ENCODE measurements at places on chromosomes 5 and 9.

DNA sequence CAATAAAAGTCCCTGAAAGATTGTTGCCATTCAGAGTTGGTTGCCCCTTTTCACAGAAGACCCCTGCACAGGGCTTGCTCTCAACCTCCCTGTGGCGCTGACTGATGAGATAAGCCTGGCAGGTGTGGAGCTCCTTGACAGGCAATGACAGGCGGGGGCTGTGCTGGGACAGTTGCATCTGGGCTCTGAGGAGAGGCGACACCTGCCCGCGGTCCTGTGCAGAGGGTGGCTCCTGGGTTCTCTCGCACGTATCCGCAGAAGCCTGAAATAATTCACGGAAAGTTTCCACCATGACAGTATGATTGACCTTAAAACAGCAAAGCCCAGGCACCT, 19.8 kb upstream of the EXOC3 start:
- no peak for DNase-seq

GRCh38 chr9:5624655-5625054, 4.3 kb upstream of the RIC1 start:
- no peak for DNase-seq

DNA sequence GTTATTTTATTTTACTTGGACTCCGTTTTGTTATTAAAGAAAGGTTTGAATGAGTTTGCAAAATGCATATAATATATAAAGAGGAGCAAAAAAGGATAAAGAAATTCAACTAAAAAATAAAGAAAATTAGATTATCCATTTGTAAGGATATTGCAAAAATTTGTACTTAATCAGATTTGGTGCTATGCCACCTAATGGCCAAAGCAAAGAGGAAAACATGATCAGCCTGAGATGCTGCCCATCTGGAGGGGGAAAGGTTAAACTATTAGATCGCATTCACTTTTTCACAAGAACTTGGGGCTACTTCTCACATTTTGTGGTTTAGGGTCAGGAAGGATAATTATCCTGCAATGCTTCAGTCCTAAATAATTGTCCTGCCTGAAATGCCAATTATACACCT, 350.6 kb downstream of the MLLT3 start:
- DNase-seq: peak; percentile 26

GRCh38 chr5:11048760-11049159, 287.7 kb upstream of the DAP start:
- DNase-seq: no peak

DNA sequence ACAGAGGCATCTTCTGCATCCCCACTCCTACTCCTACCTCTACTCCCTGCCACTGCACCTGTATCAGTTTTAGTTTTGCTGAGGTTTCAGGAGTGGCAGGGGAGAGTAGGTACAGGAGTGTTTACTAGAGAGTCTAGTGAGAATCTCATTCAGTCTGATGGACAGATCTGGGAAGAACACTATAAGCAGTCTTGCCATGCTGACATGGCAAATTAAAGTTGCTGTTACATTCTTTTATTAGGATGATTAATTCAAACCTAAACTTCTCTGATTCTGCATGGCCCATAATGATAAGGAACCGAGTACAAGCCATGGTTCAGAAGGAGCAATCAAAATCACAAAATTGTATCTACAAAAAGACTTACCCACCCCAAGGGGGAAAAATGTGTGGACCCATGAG, 7.4 kb downstream of the ARSK start:
- no peak for DNase-seq

GRCh38 chr9:33049680-33050361, 24.7 kb downstream of the DNAJA1 start:
- DNase-seq: no peak

DNA sequence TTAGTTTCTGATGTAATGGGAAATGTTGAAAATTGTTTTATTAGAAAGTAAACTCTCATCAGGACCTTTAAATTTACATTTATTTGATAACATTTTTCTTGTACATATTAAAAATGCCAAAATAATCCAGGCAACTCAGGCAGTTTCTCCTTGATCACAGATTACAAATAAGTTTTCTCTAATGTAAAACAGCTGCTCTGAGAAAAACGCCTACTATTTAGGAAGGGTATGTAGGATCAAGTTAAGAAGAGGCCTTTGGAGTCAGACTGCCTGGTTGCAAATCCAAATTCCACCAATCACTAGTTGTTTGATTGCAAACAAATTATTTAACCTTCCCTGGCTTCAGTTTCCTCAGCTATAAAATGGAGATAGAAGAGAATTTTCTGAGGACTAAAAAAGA, 610.8 kb downstream of the PDE4D start:
- DNase-seq: no peak

GRCh38 chr9:110327716-110328115, 9.9 kb downstream of the TXNDC8 start:
- no peak for DNase-seq

GRCh38 chr5:33929925-33930690, 6.1 kb upstream of the RXFP3 start:
- no peak for DNase-seq

DNA sequence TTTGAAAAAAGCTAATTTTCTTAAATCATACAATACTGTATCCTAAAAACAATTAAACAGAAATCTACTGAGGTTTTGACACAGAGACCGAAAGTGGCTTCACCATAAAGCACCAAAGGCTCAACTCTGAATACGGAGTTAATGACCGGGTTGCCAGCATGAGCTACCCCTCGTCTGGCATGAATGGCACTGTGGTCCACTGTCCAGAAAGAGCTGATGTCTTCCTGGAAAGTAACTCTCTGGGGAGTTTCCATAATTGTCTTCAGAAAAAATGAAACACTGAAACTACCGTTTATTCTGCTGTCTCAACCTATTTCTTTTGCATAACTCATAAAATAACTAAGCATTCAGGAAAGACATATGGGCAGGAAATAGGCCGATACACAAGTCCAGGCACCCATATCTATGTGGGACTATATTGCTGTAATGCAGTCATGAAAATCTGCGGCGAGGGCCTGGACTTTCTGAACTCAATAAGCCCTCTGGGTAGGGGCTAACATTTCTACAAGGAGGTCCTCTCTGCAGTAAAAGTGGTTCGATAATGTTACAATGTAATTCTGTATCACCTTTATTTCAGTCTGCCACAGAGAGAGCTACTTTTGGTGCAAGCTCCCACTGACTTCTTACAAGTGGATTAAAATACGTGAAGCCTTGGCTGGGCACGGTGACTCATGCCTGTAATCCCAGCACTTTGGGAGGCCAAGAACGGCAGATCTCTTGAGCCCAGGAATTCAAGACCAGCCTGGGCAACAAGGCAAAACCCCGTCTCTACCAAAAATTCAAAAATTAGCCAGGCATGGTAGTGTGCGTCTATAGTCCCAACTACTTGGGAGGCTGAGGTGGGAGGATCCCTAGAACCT, 52.4 kb downstream of the ANKH start:
- peak; percentile 27 for DNase-seq

DNA sequence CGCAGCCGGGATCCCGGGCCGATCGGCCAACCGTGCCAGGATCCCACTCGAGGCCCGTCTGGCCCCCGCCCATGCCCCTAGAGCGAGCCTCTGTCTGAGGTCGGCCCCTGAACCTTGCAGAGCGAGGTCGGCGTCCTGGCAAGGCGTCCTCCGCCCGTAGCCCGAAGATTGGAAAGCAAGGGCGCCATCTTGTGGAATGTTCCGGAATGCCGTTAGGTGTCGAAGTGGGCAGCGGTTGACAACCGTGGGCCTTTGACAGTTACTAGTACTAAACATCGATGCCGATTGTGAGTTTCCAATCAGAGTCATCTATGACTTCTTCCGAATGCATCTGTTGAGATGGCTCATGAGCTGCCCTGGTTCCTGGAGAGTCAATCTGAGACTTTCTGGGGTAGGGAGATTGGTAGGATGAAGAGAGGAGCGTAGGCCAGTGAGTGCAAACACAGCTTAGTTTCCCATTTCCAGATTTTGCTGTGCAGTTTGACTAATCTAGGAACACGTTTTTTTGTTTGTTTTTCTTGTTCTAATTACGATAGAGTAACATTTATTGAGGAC, 923 bp upstream of the PLK2 start:
- DNase-seq: peak; percentile 89

- no peak for DNase-seq
These were observed 73.8 kb downstream of the SNCAIP start for GRCh38 chr5:122385808-122386207.

GRCh38 chr9:124202447-124202971, 55.2 kb upstream of the NEK6 start:
- DNase-seq: peak; percentile 26

- DNase-seq: peak; percentile 83
These were observed 79.9 kb upstream of the FBXL17 start for GRCh38 chr5:108461628-108462367.

GRCh38 chr5:55538661-55539060, 3.9 kb upstream of the PLPP1 start:
- peak; percentile 27 for DNase-seq

- DNase-seq: no peak
These were observed 371.1 kb downstream of the SPOCK1 start for GRCh38 chr5:137128012-137128411.

DNA sequence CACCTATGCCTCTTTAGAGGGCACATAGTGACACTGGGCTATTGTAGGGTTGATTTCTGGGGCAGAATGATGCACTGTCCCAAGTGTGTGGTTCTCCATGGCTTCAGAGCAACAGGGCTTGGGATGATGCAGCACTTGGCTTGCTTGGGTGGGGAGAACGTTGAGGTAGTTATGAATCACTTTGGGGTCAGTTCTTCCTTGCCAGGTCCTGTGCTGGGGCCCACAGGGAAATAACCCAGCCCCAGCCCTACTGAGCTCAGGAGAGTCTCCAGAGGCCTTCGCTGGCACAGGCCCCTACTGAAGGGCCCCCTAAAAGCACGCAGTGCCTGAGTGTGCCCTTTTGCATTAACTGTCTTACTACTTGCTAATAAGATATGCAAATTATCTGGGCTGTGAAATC, 24.2 kb downstream of the JADE2 start:
- DNase-seq: peak; percentile 47

DNA sequence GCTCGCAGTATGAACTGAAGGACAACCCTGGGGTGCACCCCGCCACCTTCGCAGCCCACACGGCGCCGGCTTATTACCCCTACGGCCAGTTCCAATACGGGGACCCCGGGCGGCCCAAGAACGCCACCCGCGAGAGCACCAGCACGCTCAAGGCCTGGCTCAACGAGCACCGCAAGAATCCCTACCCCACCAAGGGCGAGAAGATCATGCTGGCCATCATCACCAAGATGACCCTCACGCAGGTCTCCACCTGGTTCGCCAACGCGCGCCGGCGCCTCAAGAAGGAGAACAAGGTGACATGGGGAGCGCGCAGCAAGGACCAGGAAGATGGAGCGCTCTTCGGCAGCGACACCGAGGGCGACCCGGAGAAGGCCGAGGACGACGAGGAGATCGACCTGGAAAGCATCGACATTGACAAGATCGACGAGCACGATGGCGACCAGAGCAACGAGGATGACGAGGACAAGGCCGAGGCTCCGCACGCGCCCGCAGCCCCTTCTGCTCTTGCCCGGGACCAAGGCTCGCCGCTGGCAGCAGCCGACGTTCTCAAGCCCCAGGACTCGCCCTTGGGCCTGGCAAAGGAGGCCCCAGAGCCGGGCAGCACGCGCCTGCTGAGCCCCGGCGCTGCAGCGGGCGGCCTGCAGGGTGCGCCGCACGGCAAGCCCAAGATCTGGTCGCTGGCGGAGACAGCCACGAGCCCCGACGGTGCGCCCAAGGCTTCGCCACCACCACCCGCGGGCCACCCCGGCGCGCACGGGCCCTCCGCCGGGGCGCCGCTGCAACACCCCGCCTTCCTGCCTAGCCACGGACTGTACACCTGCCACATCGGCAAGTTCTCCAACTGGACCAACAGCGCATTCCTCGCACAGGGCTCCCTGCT, 3.8 kb downstream of the IRX1 start:
- DNase-seq: no peak

- DNase-seq: no peak
These were observed 104.2 kb downstream of the MEF2C start for GRCh38 chr5:88778736-88779135.

DNA sequence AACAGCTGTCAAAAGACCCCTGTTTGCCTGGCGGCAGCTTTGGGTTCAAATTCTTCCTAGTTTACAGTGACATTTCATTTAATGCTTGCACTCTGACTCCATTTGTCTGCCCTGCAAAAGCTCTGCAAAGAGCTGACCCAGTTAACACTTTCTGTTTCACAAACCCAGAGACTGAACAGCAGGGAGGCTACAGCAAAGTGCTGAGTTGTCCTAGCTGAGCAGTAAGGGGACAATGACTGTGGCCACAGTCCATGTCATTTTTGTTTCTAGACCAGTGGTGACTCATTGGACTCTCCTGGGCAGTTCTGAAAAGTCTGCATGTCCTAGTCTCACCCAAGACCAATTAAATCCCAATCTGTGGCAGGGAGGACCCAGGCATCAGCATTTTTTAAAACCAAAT, 994.8 kb upstream of the WWC1 start:
- DNase-seq: peak; percentile 10
